ENCODE measurements at places on chromosomes 1 and 21.
A peak's percentile ranks its signal among the peaks of the same experiment; 100 is the strongest.

DNA sequence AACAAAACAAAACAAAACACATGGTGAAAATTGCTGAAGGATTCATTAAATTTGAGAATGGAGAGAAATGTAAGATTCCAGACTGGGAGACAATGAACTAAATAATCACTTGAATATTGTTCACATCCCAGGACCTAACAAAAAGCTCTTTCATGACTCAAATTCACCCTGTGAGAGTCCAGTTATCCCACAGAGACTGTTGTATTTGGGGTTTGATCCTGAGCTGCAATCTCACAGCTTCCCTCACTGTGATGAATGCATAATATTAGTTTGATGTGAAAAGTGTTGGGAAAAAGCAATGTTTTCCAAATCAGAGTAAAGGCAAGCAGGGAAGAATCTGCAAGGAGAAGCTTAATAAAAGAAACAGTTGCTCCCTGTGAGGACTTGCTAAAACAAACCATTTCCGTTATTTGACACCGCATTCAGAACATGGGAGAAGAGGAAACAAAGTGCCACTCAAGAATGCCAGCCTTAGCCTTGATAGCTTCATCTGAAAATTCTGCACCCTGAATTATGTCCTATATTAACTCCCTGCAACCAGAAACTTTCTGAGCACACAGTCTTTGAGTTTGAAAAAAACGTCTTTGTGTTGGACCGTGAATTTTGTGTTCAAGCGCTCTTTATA is 208.8 kb downstream of the DAB1 start:
- no peak for DNase-seq

GRCh38 chr1:53999920-54000319 is 18.1 kb downstream of the LDLRAD1 start:
- no peak for DNase-seq

GRCh38 chr1:223037845-223038244 is 105.2 kb downstream of the TLR5 start:
- no peak for DNase-seq

DNA sequence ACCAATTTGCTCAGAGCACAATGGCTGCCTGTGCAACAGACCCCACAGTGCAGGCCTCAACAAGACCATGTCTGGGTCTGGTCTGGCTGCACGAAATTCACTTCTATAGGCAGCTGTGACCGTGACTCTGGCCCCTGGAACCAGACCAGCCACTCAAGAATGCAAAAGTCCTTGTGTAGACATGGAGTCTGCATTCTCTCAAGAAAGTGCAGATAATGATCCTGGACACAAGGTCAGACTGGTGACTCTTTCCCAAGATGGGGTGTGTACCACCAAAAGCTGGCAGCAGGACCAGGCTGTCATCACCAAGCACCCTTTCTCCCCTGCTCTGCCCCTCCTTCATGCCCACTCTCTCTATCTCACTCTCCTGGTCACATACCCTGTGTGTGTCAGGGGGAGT is 7.1 kb upstream of the METTL25B start:
- no peak for DNase-seq

DNA sequence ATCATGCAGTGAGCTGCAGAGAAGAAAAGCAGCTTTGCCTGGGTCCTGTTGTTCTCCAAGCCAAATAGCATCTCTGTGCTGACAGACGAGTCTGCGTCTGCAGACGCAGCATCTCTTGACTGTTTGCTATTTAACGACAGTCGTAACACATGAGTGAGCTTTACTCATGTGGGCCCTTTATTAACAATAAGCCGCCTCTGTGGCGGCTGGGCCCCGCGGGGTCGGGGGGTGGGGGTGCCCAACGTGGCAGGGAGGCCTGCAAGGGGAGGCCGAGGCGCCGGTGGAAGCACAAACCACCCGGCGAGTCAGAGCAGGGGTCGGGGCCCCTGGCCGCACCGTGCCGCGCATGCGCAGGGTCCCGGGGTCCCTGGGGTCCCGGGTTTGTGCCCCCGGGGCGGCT is 435.1 kb downstream of the KIF26B start:
- no peak for DNase-seq

- no peak for DNase-seq
Observed at GRCh38 chr21:42105476-42106315, 34.6 kb downstream of the UMODL1 start.

- DNase-seq: no peak
Observed at GRCh38 chr1:36599828-36600227, 117.1 kb upstream of the CSF3R start.

DNA sequence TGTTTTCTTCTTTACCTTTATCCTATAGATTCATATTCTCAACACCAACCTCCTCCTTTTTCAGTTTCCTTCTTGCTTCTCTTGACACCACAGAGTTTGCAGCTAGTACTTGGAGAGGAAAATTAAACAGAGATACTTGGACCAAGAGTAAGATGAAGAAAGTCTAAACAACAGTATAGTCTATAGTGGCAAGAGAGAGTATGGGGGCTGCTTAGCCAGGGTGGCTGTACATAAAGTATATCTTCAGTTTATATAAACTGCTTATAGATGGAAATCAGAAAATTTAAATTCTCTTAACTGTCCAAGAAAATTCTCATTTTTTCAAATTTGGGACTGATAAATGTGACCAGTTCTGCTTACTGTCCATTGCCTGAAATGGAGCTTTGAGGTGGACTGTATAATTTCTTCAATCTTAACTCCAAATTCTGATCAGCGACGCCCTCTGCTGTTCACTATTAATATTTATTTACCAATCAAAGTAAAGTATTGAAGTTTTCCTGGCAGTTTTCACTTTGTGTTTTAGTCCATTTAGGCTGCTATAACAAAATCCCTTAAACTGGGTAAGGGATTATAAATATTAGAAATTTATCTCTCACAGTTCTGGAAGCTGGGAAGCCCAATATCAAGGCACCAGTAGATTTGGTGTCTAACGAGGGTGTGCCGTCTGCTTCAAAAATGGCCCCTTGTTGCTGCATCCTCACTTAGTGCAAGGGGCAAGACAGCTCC is 14.8 kb upstream of the METTL18 start:
- peak; percentile 18 for DNase-seq

- no peak for DNase-seq
Observed at GRCh38 chr1:185284116-185284515, 32.9 kb downstream of the IVNS1ABP start.

- no peak for DNase-seq
Observed at GRCh38 chr21:44603109-44603875, 2.9 kb downstream of the KRTAP10-7 start.

Data from H4 (cell line).